ENCODE measurements at places on chromosomes 2 and 18. TPM values are rescaled to one million over a fixed set of nuclear protein-coding genes. Genes with fewer than 3 reads are reported as not detected.

Gene SMAD4
- 85.0 TPM for total RNA-seq

Gene LANCL1
- 22.5 TPM for total RNA-seq

Gene C2orf72
- 0.05 TPM for total RNA-seq

Gene CHRND
- 0.57 TPM for total RNA-seq

Gene CFC1
- total RNA-seq = 11.4 TPM

Gene GCG
- total RNA-seq = 1.7 TPM

Gene ANKRD23
- total RNA-seq = 3.4 TPM
